Left ventricle myocardium inferior (tissue), 1 donor: ENCODE measurements at places on chromosomes 12 and 14. TPM values are rescaled to one million over a fixed set of nuclear protein-coding genes. Genes with fewer than 3 reads are reported as not detected.

Gene PMCH
- not detected for total RNA-seq

DNA sequence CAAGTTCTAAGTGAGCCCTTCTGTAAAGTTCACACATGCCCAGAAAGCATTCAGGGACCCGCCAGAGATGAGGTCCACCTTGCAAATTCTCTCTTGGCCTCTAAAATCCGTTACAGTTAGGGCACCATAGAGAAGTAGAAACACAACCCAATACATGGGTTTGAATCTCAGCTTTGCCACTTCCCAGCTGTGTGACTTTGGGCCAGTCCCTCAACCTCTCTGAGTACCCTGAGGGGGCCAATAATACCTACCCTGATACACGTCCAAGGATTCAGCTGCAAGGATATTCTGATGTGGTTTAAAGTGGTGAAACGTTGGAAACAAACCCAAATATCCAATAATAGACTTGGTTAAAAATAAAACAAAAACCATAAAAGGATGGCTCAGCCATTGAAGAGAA is 11.7 kb downstream of the LHX5 start:
- no peak for DNase-seq

GRCh38 chr14:49992448-49992847 is 99.6 kb downstream of the ARF6 start:
- DNase-seq = no peak

Gene LRCOL1
- not detected for total RNA-seq

DNA sequence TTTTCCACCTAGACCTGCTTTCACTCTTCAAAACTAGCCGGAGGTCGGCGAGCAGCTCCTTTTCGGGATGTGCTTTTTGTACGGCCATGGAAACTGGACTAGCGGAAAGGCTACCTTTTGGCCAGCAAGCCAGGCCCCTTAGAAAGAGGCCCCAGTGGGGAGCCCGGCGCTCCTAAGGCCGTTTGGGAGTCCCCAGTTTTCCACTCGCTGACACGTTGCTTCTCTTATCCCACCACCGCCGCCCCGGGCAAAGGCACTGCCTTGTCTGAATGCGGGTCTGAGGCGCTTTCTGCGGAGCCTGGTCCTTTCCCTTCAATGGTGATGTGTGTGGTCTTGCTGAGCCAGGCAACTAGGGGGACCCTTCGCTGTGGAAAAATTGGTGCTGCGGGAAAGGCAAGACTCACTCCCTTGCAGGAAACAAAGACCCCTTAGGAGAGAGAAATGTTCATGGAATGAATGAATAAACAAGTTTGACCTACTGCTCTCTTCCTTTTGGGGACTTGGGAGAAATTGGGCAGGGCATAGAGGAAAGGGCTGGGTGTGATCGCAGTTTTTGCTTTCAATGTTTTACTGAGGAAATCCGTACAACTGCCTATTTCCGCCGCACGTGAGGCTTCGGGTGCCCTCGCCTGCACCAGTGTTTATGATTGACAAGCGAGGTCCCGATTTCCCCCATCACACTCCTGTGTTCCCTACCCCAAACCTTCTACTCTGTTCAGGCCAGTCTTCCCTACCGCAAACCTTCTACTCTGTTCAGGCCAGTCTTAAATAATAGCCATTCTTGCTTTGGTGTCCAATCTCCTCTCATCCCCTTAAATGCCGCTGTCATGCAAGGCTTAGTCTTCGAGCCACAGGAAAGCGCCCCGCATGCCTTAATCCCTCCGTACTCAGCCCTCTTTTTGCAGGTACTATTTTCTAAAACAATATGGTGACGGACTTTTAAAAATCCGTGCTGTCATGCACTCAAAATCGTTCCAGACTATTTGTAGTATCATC is 1.0 kb upstream of the SLC38A2 start:
- peak; percentile 51 for DNase-seq

GRCh38 chr14:65962952-65963351 is 523.2 kb upstream of the CCDC196 start:
- DNase-seq = no peak

DNA sequence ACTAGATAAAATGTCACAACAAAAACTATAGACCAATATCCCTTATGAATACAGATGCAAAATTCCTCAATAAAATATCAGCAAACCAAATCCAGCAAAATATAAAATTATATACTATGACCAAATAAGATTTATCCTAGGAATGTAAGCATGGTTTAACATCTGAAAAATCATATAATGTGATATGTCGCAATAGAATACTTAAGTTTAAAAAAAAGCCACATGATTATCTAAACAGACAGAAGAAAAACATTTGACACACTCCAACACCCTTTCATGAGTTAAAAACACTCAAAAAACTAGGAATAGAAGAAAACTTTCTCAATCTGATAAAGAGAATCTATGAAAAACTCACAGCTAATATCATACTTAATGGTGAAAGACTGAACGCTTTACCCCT is 20.3 kb downstream of the ANGEL1 start:
- DNase-seq = no peak

GRCh38 chr14:54651649-54652048 is 84.7 kb downstream of the SAMD4A start:
- no peak for DNase-seq

Gene AJUBA
- total RNA-seq = 7.2 TPM

DNA sequence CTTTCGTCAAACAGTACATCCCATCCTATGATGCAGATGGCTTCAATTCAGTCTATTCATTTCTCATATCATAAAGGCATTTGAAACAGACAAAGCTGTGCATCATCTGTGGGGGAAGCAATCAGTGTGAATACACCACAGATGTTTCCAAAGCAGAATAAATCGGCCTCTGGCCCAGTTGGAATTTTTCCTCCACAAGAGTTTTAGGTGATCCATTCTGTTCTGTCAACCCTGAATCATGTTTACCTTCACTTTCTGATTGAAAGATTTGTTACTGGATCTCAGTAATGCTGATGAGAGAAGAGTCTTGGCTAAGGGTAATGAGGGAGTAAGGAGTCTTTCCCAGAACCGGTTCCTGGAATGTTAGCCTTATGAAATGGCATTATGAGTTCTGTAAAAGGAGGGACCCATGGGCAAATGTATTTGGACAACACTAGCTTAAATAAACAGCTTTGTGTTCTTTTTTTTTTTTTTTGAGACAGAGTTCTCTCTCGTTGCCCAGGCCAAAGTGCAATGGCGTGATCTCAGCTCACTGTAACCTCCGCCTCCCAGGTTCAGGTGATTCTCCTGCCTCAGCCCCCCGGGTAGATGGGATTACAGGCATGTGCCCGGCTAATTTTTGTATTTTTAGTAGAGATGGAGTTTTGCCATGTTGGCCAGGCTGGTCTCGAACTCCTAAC is 62.5 kb downstream of the TPH2 start:
- no peak for DNase-seq

GRCh38 chr12:104372061-104372720 is 68.7 kb downstream of the EID3 start:
- DNase-seq = no peak

- no peak for DNase-seq
These were observed 146.4 kb downstream of the FOXN3 start for GRCh38 chr14:89270439-89271227.

- no peak for DNase-seq
These were observed 54.5 kb downstream of the CRACR2A start for GRCh38 chr12:3698218-3698974.
